NCI-H1105 treated with DMSO at 0.1 percent for 48 hours (cell line): ENCODE measurements at places on chromosomes 7 and 10.

DNA sequence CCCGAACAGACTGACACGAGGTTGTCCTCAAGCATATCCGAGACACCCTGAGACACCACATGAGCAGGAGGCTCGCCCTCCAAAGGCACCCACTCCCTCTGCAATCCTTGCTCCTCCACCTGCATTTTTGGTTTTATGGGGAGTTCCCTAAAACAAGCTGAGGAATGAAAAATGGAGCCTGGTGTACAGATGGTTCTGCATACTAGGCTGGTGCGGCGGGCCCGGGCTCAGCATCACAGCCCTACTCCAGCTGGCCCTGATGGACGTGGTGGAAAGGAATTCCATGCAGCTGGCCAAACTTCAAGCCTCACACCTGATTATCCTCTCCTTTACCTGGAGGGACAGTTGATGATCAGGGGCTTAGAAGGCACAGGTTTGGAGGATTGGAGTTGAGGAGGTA is 30.3 kb upstream of the JAKMIP3 start:
- DNase-seq: no peak

- no peak for DNase-seq
Observed at GRCh38 chr10:17126327-17126726, 3.3 kb downstream of the CUBN start.

DNA sequence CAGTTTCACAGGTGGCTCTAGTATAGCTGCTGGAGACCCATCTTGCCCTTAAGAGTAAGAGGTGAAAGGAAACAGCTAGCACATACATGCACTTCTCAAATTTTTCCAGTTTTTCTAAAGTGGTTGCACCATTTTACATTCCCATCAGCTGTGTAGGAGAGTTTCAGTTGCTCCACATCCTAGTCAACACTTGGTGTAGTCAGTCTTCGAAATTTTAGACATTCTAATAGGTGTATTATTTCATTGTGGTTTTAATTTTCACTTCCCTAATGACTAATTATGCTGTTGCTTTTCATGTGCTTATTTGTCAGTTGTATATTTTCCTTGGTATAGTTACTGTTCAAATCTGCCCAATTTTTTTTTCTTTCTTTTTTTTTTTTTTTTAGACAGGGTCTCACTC is 9.5 kb upstream of the HACD1 start:
- no peak for DNase-seq

- no peak for DNase-seq
Observed at GRCh38 chr10:68221196-68221595, 10.7 kb downstream of the ATOH7 start.

GRCh38 chr7:105219771-105220160 is 169.0 kb downstream of the SRPK2 start:
- DNase-seq: no peak

DNA sequence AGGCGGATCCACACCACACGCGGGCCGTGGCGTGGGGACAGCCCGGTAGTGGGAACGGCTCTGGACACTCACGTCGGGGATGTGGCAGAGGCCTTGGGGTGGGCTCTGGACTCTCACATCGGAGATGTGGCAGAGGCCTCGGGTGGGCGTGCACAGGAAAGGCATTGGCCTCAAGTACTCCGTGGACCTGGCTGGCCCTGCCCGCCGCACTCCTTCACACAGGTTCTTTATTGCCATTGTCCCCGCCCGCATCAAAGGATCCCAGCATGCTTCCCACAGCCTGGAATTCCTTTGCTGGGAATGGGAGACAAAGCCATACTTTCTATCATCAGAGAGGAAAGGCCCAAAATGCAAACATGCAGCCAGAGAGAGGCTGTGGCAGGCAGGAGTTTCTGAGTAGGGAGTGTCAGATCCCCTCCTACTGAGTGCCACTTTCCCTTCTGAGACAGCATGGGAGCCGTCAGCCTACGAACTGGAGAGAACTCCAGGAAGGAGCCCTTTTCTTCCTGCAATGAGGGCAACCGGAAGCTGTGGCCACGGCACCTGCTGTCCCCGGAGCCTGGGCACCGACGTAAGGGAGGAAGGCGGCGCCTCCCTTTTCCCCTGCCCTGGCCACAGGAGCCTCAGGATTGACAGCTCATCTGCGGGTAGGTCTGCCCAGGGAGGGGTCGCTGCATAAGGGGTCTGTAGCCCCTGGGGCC is 51.5 kb downstream of the RBM17 start:
- no peak for DNase-seq

DNA sequence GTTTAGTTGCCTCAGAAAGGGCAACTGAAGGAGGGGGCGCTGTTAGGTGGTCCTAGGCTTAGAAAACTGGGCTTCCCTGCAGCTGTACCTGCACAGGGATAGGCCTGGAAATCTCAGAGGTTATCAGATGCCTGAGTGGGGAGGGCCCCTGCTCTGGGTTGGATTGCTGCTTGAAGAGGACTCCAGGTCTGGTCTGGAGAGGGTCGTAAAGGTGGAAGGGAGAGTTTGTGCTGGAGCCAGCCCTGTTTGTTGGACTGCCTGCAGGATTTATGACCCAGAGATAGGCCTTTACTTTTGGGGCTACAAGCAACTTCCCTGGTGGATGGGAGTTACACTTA is 765.9 kb downstream of the GRID1 start:
- no peak for DNase-seq

DNA sequence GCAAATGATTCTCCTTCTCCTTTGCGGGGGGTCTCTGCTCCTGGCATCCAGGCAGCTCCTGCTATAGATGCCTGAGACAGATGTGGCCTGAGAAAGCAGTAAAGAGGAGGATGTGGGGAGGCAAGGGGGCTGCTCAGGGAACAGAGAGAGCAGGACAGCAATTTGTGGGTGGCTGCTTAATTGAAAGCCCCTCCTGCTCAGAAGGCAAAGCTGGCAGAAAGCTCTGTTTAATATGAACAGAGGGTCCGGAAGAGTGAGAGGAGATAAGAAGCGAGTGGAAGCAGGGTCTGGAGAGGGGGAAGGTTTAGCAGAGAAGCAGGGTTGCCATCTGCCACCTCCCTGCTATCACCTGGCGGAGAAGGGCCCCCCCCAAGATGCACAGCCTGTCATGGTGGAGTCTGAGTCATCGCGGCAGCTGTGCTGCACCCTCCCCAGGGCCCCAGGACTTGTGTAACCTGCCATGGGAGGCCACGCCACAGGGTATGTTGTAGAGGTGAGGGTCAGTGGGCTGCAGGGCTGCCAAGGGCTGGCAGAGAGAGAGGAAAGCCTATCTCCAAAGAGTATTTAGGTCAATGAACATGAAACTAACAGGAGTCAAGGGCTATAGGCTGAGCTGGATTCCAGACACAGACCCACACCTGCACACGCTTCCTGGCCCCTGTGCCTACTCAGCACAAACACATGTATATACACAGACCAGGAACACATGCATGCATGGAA is 1109.8 kb upstream of the AUTS2 start:
- DNase-seq: no peak

- no peak for DNase-seq
Observed at GRCh38 chr7:100369105-100369504, 4.2 kb upstream of the PILRA start.

DNA sequence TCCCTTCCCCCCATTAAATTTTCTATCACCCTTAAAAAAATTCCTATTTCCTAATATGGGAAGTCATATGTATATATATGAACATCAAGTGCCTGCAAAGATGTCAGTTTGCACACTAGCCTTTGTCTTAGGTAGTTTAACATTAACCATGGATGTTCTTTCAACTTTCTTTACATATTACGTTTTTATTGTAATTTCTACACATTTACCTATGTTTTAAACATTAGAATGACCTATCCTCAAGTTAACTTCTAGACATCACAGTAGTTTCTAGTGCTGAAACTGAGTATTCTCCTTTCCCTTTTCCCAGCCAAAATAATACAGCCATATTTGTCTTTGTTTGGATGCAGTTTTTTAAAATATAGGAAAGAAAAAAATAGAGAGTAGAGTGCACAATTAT is 5.8 kb downstream of the DLX6 start:
- DNase-seq: no peak

- DNase-seq: no peak
Observed at GRCh38 chr7:83550100-83550499, 98.8 kb downstream of the SEMA3E start.

DNA sequence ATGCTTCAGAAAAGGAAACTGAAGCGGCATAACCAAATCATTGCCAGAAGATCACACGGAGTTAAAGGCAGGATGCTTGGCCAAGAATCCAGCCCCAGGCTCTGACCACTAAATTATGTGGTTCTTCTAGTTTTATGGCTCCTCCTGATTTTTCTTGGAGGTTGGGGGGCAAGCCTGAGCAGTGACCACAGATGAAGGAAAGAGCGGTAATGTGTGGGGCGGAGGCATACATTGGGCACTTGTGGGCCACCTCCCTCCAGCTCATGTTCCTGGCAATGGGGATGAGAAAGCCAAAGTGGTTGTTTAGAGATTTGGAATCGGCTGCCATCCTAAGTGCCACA is 3.2 kb downstream of the TRPV6 start:
- DNase-seq: no peak

DNA sequence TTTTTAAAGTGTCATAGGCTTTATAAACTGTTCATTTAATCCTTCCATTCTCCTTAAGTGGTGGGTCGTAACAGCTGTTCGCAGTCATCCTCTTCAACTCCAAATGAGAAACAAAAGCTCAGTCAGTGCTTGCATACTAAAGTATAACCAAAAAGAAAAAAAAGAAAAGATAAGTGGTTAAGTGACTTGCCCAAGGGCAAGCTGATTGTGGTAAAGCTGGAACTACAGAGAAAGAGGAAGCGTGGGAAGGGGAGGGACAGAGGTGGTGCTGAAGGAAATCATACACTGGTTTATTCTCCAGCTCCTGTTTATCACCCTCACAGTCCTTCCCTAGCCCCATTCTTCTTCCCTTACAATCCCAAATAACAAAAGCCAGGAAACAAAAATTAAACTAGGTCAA is 29.6 kb downstream of the IDE start:
- DNase-seq: no peak

GRCh38 chr7:41870461-41871138 is 167.7 kb upstream of the INHBA start:
- DNase-seq: no peak

GRCh38 chr7:43888993-43889945 is 17.1 kb downstream of the URGCP start:
- no peak for DNase-seq

DNA sequence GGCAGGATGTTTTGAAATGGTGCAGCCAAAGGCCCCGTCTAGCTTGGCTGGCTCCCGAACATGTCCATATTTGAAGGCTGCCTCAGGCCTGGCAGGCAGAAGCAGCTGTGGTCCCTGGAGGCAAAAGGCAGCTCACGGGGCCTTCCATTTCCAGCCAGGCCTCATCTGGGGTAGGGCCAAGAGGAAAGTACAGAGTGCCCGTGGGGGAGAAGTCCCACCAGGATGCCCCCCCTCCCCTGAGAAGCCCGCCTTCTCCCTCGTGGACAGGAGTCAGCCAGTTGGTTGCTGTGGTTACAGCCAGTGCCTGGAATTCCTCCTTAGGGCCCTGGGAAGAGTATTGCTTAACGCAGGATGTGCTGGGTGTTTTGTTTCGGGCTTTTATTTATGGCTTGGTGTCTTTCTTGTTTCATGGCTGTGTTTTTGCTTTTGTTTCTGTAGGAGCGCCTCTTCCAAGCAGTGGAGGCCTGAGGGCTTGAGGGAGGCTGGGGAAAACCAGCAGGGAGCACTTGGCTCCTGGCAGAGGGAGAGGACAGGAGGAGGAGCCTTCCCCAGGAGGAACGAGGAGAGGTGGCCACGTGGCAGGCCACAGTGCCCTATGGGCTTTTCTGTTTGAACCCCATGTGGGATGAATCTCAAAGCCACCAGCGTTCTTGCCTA is 45.4 kb downstream of the CHST3 start:
- no peak for DNase-seq

- no peak for DNase-seq
Observed at GRCh38 chr10:16663444-16663843, 141.8 kb upstream of the C1QL3 start.

DNA sequence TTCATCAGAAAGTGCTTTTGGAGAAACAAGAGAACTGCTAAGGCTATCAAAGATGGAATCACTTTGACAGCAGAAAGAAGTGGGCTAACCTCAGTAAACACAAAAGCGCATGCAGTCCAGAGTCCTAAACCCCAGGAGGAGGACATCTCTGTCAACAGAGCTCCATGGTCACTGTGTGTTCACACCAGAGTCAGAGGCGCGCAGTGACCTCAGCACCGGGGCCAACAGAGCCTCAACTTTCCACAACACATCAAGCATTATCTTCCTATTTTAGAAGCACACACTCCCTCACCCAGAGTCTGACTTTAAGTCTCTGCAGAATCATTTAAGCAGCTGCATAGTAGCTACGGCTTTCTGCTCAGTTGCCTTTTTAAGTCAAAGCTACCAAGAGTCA is 195.3 kb downstream of the DIP2C start:
- no peak for DNase-seq

DNA sequence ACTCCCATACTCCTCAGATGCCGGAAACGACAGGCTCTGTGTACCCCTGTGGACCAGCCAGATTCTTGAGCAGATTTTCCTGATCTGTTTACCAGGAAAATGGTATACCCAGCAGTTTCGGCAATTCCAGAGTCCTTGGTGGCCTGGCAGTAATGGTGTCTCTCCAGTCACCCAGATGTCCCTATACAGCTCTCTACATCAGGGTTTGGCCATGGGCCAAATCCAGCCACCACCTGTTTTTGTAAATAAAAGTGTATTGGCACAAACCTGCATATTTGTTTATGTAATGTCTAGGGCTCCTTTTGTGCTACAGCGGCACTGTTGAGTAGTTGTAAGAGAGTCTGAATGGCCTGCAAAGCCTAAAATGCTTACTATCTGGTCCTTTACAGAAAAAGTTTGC is 491.3 kb downstream of the RPS24 start:
- peak; percentile 87 for DNase-seq

GRCh38 chr10:14433147-14433546 is 102.4 kb upstream of the FRMD4A start:
- no peak for DNase-seq

DNA sequence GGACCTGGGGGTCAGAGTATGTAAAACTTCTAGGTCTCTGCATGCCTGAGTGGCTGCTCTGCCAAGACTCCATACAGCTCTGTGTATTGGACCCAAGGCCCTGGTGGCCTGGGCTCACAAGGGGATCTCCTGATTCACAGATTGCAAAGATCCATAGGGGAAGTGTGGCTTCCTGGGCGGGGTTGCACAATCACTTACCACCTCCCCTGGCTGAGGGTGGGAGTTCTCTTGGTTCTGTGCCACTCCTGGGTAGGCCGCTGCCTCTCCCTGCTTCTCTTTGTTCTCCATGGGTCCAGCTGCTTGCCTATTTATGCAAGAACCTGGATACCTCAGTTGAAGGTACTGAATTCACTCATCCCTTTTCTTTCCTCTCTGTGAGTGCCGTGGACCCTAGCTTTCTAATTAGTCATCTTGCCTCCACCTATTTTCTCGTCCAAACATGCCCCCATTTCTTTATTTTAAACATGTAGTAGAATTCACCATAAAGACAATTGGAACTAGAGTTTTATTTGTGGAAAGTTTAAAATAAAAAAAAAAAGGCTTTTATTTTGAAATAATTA is 18.5 kb upstream of the AGR3 start:
- DNase-seq: no peak

DNA sequence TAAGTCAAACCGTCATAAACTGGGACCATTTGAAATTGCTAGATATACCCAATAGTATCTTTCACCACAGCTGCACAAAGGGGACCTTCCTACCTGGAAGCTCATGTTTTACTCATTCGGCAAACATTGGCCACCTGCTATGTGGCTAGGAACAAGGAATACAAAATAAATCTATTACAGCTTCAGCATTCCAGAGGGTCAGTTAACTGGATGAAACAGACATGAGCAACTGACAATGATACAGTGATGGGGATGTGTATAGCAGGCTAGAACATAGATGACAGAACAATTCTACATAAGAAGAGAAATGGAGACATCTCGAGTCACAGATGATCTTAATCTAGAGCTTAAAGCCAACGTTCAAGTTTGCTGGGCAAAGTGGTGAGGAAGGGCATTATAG is 3.1 kb upstream of the SMURF1 start:
- DNase-seq: no peak
